ENCODE measurements at places on chromosomes 11 and 22.

- DNase-seq: no peak
Observed at GRCh38 chr11:64224151-64224890, 1.7 kb downstream of the TRPT1 start.

DNA sequence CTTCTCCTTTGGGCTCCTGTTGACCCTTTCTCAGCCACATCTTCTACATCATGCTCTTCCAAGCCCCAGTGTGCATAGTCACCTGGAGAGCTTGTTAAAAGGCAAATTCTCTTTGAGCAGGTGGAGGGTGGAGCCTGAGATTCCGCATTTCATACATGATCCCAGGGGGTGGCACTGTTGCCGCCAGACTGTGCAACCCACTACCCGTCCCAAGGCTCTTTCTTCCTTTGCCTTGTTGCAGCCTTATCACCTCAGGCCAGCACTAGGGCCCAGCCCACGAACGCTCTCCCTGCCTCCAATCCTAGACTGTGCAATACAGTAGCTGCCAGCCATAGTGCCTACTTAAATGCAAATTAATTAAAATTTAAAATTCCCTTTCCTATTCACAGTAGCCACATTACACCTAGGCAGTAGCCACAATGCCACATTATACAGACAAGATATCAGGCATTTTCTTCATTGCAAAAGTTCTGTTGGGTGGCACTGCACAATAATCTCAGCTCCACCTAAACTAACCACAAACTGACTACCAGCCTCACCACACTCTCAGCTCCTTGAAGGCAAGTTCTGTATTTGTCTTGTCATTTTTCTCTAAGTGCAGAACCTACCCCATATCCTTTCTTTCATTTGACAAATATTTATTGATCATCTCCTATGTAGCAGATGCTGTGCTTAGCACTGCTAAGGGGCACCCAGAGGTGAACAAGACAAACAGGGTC lies 4.6 kb upstream of the KCNJ5 start:
- DNase-seq: no peak

DNA sequence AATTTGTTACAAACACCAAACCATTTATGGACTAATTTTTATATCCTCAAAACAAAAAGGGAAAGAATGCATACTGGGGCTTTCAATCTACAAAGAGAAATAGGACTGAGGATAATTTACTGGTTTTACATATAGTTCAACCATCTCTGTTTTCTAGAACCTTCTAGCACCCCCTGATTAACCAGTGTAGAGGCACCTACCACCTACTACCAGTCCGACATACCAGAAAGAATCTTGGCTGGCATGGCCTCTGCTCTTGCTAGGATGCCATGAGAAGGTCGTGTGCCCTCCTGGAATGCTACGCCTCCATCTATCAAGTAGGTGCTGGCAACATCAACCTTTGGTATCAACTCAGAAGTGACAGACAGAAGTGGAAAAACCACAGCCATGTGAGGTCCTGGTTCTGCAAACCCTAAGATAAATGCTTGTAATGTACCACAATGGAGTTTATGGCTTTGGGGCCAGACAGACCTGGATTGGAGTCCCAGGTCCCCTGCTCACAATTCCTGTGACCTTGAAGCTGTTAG lies 28.2 kb downstream of the MYH9 start:
- no peak for DNase-seq

GRCh38 chr11:121723246-121723741 lies 270.5 kb upstream of the SORL1-AS1 start:
- peak; percentile 3 for DNase-seq

- DNase-seq: no peak
Observed at GRCh38 chr22:25892678-25893077, 150.7 kb downstream of the MYO18B start.

DNA sequence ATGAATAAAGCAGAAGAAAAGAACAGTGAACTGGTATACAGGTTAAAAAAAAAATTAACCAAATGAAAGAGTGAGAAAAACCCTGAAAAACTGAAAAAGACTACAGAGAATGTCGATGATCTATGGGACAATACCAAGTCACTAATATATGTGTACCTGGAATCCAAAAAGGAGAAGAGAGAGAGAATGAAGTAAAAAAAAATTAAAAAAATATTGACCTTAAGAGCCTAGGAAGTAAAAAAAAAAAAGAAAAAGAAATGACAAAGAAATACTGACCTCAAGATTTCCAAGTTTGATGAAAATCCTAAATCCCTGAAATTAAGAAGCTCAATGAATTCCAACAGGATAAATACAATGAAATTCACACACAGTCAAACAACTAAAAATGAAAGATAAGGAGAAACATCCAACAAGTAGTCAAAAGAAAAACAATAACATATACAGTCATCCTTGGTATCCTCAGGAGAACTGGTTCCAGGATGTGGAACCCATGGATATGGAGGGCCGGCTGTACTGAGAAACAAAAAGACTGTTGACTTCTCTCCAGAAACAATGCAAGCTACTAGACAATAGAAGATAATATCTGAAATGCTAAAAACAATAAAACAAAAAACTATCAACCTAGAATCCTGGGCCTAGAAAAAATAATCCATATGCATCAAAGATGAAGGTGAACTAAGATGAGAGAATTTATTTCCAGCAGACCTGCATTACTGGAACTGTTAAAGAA lies 33.5 kb upstream of the SERPIND1 start:
- DNase-seq: peak; percentile 7

DNA sequence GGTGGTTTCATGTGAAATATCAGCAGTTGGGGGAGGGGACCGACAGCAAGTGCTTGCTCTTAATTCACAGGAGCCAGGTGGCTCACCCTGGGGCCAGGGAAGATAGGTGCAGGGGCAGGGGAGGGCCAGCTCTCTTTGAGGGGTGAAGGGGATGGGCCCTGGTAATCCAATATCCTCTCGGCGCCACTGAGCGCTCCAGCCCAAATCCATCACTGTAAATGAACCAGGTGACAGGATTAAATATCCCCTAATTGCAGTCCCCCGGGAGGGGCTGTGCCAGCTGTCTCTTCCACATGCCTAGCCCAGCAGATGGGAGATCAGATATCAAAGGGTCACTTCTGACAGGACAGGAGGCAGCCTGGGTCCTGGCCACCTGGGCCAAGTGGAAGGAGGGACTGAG lies 531.8 kb upstream of the CADM1 start:
- DNase-seq: no peak

DNA sequence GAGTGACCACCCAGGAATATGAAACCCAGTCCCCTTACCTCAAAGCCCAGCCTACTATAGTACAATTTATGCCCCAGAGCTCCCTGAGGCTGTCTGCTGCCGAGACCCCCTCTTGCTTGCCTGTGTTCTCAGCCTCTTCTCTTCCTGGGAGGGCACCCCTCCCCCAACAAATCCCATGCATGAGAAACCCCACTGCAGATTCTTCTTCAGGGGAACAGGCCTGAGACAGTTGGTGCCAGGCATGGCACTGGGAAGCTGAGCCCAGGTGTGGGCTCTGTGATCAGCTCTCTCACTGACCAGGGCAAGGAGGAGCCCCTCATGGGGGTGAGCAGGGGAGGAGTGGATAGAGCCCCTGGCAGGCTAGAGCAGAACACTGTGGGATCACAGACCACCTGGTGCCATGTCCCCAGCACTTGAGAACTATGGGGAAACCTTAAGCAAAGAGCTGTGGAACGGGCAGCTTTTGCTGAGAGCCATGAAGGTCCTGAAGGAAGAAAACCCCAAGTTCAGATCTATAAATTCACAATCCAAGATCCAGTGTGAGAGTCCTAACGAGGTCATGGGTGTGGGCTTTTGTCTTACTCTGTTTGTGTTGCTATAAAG lies 46.5 kb upstream of the TH start:
- DNase-seq: no peak

DNA sequence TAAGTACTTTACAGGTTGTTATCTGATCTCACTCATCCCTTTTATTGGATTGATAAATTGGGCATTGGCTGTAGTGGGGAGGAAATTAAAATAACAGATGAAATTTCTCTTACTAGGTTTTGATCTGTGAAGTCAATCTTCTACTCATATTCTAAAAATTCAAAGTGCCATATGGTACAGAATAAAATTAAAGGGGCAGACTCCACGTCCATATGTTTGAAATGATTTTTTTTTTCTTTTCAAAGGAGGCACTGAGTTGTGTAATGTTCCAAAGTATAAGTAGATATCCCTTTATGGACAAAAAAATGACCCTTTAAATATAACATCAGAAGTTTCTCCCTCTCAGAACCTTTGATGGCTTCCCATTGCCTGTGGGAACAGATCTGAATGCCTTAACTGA lies 207.4 kb downstream of the DBX1 start:
- no peak for DNase-seq

- DNase-seq: no peak
Observed at GRCh38 chr11:73388265-73389133, 12.3 kb downstream of the RELT start.

DNA sequence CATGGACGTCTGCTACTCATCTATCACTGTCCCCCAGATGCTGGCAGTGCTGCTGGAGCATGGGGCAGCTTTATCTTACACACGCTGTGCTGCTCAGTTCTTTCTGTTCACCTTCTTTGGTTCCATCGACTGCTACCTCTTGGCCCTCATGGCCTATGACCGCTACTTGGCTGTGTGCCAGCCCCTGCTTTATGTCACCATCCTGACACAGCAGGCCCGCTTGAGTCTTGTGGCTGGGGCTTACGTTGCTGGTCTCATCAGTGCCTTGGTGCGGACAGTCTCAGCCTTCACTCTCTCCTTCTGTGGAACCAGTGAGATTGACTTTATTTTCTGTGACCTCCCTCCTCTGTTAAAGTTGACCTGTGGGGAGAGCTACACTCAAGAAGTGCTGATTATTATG lies 9.2 kb upstream of the OR9Q2 start:
- DNase-seq: no peak

- no peak for DNase-seq
Observed at GRCh38 chr11:65911682-65912568, 6.9 kb downstream of the C11orf68 start.

DNA sequence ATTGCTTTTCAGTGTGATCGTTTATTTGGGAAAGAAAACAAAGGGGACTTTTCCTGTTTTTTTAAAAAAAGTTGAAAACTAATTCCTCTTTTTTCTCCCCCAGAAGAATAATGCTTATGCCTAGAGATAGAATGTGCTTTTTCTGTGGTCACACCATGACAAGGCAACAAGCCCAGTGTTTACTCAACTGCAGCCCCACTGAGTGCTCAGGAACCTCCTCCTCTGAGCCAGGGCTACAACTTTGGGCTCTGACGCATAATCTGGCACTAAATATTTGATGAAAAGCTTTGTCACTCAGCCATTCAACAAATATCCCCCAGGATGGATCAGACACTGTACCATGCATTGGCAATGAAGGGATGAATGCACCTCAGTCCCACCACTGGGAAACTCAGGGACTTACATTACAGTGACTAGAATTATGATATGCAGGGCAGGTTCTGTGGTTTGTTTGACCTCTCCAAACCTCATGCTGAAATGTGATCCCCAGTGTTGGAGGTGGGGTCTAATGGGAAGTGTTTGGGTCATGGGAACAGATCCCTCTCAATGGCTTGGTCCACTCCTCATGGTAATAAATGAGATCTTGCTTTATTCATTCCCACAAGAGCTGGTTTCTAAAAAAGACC lies 155.9 kb downstream of the CCDC34 start:
- DNase-seq: no peak

- DNase-seq: no peak
Observed at GRCh38 chr11:91078221-91078620, 855.4 kb upstream of the CHORDC1 start.

DNA sequence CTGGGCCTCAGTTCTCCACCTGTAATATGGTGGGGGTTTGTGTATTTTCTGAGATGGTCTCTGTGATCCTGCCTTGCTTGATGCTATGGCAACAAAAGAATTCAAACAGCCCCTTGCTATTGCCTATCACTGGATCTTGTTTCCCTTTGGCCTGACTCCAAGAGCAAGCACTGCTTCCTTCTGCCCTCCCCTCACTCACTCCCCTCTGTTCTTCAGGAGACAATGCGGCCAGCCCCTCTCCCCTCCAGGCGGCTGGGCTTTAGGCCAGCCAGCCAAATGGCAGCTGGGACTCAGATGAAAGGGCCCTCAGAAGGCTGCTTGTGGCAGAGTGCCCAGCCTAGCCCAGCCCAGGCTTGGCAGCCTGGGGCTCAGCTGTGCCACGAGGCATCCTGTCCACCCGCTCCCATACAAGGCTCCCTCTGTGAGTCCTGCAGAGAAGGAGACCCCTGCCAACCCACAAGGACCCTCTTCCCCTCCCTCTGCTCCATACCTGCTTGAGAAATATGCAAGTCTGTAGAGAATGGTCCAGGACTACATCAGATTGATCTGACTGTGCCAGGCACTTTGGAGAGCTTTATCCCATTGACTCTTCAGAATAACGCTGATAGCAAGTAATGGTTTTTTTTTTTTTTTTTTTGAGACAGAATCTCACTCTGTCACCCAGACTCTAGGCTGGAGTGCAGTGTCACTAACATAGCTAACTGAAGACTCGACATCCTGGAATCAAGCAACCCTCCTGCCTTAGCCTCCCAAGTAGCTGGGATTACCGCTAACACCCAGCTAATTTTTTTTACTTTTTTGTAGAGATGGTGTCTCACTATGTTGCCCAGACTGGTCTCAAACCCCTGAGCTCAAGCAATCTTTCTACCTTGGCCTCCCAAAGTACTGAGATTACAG lies 7.6 kb upstream of the KCTD14 start:
- peak; percentile 23 for DNase-seq

DNA sequence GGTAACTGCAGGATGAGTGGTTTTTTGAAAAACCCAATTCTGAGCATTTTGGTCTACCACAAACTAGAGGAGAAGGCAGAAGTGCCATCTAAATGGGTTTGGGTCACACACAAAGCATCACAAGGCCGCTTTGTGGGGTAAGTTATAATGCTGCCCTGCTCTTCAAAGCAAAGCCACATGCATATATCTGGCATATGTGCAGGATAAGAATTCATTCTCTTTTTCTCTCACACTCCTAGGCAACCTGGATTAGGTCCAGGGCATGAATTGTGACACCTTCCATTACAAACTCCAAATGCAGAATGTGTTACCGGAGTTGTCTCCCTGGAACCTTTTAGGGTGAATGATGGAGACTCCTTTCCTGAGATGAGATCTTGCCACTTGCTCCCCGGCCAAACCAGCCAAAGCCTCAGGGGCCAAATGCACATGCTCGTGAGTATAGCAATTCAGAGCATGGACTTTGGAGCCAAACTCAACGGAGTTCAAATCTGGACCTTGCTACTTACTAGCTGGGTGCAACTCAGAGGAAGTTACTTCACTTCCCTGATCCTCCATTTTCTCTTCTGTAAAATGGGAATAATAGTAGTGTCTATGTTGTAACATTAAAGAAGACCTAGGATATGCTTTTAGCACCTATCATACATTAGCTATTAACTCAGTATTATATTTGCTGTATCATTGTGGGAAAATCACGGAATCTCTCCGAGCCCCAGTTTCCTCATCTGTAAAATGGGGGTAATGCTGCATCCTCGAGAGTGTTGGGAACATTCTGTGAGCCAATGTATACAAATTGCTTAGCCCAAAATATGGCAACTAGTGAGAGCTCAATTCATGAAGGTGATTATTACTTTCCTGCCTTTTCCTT lies 96.6 kb downstream of the COMMD9 start:
- DNase-seq: no peak

Measured in brain microvascular endothelial cell (primary cell).